ENCODE measurements at places on chromosomes 3 and 15. TPM values are rescaled to one million over a fixed set of nuclear protein-coding genes. Genes with fewer than 3 reads are reported as not detected.

The THAP10 gene
- polyA plus RNA-seq, result 7.1 TPM

The GLDN gene
- polyA plus RNA-seq, result 0.20 TPM

The ATP8B4 gene
- 2.1 TPM for polyA plus RNA-seq

The ALPK3 gene
- 16.6 TPM for polyA plus RNA-seq

Measured in right lung (tissue), 10 donors.